GM12892 (cell line): ENCODE measurements at places on chromosomes 3 and 15.

- no peak for DNase-seq
Observed at GRCh38 chr15:46260937-46261336, 626.1 kb downstream of the SQOR start.

GRCh38 chr3:107962946-107963345 is 127.9 kb downstream of the CD47 start:
- no peak for DNase-seq

DNA sequence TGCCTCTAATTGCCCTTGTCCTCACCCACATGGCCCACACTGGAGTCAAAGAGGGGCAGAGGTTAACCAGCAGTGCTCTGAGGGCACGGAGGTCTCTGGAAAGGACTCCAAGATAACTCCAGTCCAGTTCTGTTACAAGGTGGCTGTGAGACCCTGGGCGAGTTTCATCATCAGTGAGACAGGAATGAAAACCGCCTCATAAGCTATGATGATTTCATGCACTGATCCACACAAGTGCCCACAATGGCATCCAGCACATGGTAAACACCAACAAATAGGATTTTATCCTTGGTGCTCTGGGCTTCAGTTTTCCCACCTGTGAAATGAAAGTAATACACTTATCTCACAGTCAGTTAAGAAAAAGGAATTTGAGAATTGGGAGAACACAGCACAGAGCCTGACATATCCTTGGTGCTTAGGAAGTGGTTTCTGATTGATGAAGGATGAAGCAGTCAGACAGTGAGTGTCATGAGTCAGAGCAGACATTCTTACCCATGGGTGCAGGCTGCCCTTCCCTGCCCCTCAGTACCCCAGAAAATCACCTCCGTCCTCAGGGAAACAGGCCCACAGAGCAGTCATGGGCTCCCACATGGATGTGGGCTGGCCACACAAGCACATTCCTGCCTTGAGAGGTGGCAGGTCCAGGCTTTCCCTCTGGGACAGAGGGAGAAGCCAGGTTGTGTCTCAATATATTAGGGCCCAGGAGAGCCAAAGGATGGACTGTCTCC is 48.4 kb downstream of the DAPK2 start:
- DNase-seq: no peak

DNA sequence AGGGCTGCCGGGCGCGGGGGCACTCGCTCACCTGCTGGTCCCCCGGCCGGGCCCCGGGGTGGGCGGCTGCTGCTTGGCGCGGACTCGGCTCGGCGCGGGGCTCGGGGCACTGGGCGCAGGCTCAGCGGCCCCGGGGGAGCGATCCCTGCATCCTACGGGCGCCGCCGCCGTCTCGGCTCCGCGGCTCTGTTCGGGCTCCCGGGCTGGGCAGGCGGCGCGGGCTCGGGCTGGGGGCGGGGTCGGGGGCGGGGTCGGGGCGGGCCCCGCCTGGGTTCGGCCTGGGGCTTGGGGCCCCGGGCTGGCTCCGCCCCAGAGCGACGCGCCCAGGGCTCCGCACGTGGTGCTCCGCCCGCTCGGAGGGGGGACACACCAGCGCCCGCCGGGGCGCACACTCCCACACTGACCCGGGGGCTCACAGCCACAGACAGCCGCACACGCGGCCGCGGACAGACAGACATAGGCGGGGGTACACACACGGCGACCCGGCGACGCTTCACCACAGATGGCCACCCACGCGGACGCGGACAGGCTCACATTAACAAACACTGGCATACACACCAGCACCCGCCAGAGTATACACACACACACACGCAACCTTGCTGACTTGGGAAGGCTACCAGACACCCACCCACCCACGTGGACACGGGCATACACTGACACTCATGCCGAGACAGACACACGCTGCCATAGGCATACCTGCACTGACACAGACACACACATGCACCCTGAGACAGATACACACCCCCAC is at the start of gene SCN5A:
Gene SCN5A, minus strand, starts transcription at position 188 of the 748 bp plus-strand sequence. CDS start 16,380 bp downstream, outside the sequence.
- peak; percentile 57 for DNase-seq

- DNase-seq: no peak
Observed at GRCh38 chr3:73036694-73037591, 24.5 kb upstream of the EBLN2 start.

DNA sequence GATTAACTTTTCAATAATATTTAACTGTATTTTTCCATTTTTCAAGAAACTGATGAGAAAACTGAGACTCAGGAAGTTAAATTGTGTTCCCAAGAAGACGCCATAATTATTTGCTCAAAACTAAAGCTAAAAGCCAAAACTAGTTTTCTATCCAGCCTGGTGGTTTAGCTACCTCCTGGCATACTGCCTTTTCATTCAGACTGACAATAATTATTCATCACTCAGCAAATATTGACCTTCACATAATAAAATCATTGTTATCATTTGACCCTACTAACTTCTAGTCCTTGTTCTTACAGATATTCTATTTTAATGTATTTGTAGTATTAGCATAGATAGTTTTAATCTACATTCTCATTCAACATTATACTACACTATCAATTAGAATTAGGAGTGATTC is 210.6 kb upstream of the GADL1 start:
- DNase-seq: no peak

DNA sequence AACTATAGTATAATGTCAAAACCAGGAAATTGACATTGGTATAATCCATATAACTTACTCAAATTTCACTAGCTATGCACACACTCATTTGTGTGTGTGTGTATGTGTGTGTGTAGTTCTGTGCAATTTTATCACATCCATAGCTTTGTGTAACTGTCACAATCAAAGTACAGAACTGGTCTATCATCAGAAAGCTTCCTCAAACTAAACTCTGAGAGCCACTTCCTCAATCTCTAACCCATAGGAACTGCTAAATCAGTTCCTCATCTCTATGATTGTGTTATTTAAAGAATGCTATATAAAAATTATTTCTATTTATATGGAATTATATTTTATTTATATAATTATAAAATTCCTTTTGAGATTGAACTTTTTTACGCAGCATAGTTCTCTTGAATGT is 18.1 kb downstream of the LNP1 start:
- DNase-seq: no peak

- no peak for DNase-seq
Observed at GRCh38 chr15:81106560-81106959, 27.5 kb upstream of the CFAP161 start.

DNA sequence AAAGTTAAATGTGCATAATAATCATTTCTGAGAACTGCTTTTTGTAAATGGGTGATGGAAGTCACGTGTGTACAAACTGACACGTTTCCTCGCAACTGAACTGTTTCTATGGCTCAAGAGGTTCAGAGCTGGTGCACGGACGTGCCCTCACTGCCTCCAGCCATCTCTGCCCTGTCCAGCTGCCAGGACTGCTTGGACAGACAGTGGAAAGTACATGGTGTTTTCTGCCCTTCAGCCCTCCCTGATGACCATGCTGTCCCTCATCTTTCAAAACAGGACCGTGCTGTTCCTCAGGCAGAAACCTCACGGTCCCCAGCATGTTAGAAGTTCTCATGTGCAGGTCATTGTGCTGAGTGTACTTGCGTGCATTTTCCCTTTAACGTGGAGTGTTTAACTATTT is 38.7 kb downstream of the GJD2 start:
- no peak for DNase-seq

DNA sequence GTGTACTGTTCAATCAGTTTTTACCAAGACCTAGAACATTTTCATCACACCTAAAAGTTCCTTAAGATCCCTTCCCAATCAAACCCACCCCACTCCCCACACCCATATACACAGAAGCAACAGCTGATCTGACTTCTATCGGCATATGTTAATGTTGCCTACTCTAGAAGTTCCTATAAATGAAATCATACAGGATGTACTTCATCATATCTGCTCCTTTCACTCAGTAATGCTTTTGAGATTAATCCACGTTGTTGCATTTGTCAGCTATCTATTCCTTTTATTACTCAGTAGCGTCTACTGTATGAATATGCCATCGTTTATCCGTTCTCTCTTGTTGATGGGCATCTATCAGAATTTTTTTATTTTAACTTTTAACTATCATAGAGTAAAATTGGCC is 14.3 kb upstream of the FILIP1L start:
- no peak for DNase-seq

DNA sequence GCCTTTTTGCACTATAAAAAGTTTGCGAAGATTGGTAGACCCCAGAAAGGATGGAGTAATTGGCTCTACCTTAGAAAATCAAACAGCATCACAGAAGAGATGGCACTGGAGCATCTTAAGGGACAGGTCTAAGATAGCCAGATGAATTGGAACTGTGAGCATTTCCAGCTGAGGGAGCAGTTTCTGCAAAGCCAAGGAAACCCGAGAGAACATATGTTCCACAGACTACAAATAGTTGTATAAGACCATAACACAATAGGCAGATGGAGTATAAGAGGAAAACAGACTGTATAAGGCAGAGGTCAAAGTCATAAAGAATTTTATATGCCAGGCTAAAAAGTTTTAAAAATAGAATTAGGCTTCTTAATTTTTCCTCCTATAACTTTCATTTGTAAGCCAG is 46.0 kb downstream of the TSC22D2 start:
- no peak for DNase-seq

DNA sequence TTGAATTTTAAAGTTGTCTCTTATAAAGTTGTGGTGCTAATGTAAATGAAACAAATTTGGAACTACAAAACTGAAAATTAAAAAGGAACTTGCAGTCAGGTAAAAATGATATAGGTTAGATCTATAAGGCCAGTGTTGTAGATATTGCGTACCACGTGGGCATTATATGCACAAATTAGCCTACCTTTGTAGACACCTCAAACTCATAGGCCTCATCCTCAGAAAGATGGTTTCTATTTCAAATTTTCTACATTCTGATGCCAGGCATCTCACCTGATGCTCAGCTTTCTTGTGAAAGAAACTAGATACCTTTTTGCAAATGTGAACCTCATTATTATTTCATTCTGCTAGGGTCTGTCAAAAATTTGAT is 25.6 kb downstream of the TMEM207 start:
- no peak for DNase-seq

DNA sequence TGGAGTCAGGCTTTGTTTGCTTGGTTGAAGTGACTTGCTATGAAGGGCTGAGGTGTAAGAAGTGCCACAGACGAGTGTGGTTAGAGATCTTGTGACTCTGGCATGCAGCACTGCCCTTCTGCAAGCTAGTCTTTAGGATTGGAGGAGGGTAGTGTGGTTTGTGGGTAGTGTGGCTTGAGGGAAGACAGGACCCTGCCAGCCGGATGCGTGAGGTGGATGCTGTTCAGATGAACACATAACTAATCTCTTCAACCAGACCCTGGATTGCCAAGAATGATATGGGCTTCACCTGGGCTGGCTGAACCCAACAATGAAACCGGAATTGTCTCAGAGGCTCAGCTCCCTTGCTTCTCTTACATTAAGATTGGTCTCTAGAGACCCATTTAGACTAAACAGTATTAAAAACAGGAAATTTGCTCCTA is 32.7 kb downstream of the STARD9 start:
- DNase-seq: no peak

DNA sequence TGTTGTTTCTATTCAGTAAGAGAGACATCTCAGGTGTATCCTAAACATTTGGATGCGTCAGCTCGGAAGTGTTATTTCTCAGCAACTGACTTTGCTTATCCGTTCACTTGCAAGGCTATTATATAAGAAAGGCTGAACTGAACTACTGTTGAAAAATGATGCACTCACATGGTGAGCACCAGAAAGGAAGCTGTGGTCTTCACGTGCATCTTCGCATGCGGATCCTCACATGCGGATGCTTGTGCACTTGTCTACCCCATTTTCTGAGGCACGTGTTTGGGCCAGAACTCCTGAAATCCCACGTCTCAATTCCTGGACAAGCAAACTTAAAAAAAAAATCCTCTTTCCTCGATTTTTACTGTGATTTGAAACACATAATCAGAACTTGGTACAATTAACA is 63.2 kb downstream of the PDZRN3 start:
- DNase-seq: no peak

GRCh38 chr15:95793231-95793630 is 537.3 kb upstream of the NR2F2 start:
- DNase-seq: no peak

GRCh38 chr15:69804786-69805185 is 292.9 kb downstream of the TLE3 start:
- DNase-seq: no peak

DNA sequence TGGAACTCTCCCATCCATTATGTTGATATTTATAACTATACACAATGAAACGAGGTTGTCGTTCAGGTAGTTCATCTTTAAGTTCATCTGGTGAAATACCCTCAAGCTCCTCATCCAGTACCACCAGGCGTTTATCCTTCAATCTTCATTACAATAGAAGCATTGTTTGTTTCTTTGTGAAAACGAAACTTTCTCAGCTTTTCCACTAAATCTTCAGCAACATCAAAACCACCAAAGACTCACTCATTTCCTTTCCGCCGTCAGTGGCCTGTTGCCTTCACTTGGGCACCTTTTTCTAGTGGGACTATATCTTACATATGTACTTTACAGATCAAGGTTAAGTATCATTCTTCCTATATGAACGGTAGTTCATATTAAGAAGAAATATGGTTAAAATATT is 44.1 kb upstream of the TFG start:
- no peak for DNase-seq

GRCh38 chr3:25272090-25272489 is 156.0 kb upstream of the RARB start:
- no peak for DNase-seq
